ENCODE measurements at places on chromosomes 1 and 21. TPM values are rescaled to one million over a fixed set of nuclear protein-coding genes. Genes with fewer than 3 reads are reported as not detected.

DNA sequence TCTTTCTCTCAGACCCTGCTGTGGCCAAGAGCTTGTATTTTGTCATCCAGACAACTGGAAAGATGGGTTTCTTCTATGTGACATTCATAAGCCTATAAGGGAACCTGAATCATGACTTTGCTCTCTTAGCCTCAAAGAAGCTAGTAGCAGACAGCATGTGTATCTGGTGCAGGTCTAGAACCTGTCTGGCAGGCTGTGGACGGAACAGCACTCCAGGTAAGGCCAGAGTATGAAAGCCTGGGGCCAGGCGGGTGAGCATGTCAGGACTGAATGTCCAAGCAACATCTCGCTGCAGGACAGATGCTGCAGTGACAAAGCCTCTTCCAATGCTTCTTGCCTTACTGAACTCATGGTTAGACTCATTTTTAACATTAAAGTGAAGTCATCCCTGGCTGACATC lies 32.8 kb downstream of the AKNAD1 start:
- no peak for DNase-seq

DNA sequence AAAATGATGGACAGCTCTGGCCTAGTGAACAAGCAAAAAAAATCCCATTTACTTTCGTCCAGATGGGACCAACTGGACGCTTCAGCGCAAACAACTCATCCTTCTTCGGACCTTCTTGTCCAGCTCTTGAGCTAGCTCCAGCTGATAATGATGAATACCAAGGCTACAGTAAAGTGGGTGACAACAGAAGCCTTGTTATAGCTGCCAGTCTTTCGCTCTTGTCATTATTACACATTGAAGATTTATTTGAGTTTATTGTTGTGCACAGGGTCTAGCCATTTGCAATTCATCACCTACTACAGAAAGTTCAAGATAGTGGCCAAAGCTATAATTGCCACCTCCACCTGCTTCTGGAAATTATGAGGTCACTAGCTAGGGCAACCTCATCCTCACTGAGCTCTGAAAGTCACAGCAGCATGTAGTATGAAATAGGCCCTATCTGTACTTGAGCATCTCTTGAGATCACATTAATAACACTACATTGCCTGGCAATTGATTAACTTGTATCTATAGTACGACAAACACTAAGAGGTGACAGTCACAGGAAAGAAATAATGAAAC lies 76.9 kb downstream of the GPATCH2 start:
- DNase-seq, result no peak

GRCh38 chr21:43304621-43305335 lies 122.2 kb downstream of the SIK1 start:
- no peak for DNase-seq

GRCh38 chr1:226738995-226739695 lies at the start of gene ITPKB:
ITPKB (minus strand) TSS chr1:226739282; CDS start chr1:226737458, 1,824 bp downstream.
- DNase-seq, result peak; percentile 77

DNA sequence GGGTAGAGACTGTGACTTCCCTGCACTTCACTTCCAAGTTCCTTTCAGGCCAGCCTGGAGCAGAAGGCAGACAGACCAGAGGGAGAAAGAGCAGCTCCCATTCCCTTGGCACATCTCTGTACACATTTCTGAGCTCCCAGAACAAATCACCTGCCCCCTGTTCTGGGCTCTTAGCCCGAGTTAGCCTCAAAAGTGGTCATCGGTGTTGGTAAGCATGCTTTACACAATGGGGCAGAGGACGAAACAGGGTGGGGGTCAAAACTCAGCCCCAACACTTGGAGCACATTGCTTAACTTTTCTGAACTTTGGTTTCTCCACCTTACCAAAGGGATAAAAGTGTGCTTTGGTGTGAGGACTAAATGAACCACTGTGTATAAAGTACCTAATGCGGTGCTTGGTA lies 98.7 kb downstream of the DAB1 start:
- DNase-seq, result no peak

DNA sequence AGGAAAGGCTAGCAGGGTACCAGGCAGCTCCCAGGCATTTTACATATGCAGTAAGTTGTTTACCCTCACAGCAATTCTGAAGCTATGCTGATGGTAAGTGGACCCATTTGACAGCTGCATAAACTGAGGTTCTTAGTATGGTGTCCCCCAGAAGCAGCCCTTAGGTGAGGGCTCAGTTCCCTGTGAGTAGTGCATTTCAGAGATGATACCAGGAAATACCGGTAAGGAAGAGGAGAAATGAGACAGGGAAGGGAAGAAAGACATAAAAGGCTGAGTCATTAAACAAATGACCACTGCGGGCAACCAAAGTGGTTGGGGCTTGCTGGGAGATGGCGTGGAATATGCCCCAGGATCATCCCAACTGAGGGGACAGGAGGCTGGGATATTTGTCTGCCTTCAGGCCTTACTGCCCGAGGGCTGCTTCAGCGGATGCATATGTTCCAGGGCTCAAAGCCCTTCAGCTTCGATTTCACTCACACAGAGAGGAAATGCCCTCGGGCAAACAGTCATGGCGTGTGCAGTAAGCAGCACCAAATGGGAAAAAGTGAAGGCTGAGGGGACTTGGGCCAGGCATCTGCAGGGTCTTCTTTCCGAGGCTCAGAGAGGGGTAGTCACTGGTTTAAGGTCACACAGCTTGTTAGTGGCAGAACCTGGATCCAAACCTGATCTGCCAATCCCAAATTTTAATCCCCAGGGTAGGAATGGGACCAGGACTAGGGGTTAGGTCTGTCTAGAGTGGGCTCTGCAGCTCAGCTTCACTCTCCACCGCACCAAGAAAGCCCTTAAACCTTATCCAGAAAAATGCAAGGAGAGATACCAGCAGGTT lies 133.7 kb upstream of the RUNX3 start:
- no peak for DNase-seq

DNA sequence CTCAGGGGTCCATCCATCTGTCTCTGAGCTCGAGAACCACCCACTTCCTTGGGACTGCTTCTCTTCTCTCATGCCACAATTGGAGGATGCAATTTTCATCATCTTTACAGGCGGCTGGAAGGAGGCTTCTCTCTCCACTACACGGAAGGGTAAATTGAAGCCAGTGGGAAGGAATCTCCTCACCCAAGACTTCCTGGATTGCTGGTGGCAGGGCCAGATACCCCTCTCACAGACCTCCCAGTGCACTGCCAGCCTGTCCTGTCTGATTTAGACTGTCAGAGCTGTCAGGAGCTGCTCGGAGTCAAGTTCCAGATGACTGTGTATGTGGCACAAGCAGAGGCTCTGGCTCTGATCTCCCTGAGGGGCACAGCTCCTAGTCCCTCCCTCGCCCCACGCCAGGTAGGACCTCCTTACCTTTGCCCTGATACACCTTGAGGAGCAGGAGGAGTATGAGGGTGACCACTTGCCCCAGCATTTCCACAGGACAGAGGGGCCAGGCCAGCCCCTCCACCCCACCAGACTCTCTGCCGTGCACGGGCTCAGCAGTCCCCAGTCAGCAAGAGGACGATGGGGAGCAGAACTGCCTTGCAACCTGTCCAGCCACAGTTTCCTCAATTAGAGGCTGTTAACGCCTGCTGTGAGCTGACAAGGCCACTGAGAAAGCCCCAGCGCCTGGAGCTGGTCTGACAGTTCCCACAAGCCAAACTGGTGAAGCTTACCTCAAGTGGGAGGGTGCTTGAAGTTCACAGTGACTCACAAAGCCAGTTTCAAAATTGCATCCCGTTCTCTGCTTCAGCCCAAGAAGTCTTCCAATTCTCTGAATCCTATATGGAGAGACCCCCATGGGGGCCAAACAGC lies at the start of gene CD244:
Gene CD244, minus strand, starts transcription at position 685 of the 858 bp plus-strand sequence. Its CDS starts 210 bp downstream, at position 475.
- no peak for DNase-seq

KIRREL1 gene
- total RNA-seq, result 50.2 TPM

DLGAP3 gene
- 7.1 TPM for total RNA-seq

TRIM67 gene
- not detected for total RNA-seq

SETDB1 gene
- 26.3 TPM for total RNA-seq

LCE2C gene
- total RNA-seq, result not detected

BRINP3 gene
- 3.0 TPM for total RNA-seq

S100A12 gene
- total RNA-seq, result not detected

CYP4Z1 gene
- 2.0 TPM for total RNA-seq

CYP4A11 gene
- total RNA-seq, result not detected

Measured in prostate gland (tissue), 2 donors.